ENCODE measurements at places on chromosomes 6 and 20.

DNA sequence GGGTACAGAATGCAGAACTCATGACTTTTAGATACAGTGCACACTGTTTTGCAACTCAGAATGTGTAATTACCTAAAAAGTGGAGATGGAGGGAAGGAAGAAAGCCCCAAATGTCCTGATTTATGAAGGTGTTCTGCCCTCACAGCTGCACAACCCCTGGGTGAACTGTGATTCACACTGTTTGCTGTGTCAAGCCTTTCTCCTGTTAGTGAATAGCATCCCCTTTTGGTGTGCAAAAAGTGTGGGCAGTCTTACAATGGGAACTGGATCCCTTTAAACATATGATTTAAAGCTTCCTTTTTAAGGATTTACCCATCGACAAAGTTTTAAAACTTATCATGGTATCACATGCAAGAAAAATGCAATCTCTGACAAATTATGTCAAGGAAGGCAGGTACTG lies 633.4 kb upstream of the EPHA7 start:
- DNase-seq, result no peak

- no peak for DNase-seq
Observed at GRCh38 chr6:31574106-31575061, 981 bp upstream of the TNF start.

- DNase-seq, result no peak
Observed at GRCh38 chr20:5596401-5597193, 153.6 kb upstream of the SHLD1 start.

GRCh38 chr6:16375843-16376242 lies 137.5 kb downstream of the GMPR start:
- no peak for DNase-seq

- peak; percentile 87 for DNase-seq
Observed at GRCh38 chr20:62977613-62978560, 25.4 kb downstream of the SLC17A9 start.

- no peak for DNase-seq
Observed at GRCh38 chr20:53597030-53597482, 3.4 kb upstream of the ZNF217 start.

DNA sequence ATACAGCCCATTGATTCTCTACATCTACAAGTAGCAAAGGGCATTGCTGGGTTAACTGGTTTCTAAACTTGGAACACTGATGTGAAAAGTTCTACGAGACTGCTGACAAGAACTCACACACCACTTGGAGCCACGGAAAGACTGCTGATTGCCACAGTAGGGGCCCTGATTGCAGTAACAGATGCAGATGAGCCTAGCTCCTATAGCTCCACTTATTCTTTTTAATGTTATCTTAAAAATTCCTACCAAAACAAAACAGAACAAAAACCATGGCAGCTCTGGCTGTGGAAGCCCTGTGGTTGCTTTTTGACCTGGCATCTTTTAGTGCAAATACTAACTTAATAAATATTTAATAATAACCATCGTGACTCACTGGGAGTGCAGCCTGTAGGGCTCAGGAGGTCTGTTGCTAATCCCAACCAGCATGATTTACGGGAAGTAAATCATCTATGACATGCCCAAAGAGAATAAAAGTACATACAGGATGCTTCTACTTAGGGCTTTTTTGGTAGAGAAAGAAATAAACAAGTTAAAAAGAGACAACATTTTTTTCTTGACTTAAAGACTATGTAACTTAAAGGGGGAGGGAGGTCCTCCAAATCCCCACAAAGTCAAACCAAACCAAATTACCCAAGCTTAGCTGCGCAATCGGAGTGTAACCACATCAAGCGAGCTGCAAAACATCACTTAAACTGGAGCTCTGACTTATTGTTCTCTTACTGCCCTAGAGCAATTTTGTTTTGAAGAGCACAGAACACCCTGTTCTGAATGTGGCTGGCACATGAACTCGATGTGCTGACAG lies 87.2 kb downstream of the FKBP5 start:
- DNase-seq, result peak; percentile 75

DNA sequence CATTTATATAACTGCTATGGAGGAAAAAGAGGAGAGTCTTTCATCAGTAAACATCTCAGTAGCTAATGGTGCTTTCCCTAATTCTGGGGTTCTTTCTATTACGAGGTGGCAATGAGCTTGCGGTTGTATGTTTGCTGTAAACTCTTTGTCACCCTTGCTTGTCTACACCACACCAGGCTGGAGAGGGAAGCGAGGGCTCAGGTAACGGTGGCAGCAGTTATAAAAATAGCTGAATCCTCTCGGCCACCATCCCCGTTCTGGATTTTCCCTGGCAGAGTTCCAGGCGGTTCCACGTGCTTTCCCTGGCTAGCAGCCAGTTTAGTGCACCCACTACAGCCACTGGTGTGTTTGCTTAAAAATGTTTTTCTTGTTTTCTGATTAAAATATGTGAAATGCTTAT lies 39.0 kb downstream of the MAS1 start:
- DNase-seq, result no peak

DNA sequence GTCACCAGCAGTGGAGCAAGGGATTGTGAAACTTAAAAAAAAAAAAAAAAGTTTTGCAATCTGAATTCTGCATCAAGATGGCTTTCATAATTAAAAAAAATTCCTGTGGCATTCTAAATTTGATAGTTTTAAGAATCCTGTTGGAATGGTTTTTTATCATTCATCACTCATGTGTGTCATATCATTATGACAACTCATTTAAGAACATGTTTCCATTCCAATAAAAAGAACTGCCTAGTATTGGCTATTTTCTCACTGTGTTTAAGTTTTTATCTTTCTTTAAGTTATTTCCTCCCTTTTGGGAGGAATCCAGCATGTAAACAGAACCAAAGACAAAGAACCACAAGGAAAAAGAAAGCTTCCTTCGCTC lies 26.2 kb upstream of the RHAG start:
- no peak for DNase-seq

DNA sequence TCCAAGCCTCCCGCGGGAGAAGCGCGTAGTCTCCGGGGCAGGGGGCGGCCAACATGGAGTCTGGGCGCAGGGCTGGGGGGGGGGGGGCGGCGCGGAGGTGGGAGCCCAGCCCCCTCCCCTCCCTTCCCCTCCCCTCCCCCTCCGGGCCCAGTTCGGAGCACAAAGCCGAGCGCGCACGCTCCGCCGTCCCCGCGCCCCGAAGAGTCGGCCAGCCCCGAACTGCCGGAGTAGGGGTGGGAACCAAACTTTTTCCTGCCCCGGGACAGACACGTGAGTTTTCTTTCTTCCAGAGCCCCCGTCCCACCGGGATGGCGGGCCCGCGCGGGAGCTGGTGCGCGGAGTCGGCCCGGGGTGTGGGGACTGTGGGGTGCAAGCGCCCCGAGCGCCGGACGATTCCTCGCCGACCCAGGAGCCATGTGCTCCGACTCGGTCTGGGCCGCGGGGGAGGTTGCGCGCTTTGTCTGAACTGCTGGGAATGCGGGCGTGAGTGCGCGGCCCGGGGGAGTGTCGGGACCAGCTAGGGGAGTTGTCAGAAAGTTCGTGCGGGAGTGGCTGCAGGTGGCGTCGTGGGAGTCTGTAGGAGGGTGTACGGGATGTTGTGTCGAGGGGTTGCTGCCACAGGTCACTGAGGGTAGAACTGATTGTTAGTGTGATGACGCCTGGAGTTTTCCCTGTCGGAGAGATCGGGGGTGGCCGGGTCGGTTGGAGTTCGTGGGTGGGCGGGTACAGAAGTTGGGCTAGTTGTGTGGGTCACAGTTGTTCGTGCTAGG lies 1.2 kb downstream of the TGIF2 start:
- DNase-seq, result peak; percentile 89

DNA sequence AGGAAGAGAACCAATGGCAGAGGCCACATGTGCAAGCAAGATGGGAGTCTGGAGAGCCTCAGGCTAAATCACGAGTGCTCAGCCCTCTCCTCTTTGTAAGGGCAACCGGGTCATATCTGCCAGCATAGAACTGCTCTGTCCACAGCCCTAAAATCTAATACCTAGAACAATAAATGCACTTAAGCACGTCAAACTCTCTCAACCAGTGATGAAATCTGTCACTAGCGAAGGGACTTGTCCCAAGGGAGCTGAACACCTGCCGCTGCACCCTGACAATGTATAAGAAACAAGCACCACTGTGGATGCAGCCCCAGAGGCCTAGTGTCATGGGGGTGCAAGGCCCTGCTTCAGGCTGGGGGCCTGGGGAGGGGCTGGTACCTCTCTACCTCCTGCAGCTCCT lies 82.5 kb downstream of the PRL start:
- no peak for DNase-seq

- DNase-seq, result no peak
Observed at GRCh38 chr6:163180874-163181541, 233.5 kb upstream of the QKI start.

- DNase-seq, result no peak
Observed at GRCh38 chr6:79034865-79035264, 43.2 kb downstream of the PHIP start.

- DNase-seq, result no peak
Observed at GRCh38 chr6:43226192-43226851, 3.0 kb downstream of the DNPH1 start.
